ENCODE measurements at places on chromosomes 7 and 10.

GRCh38 chr10:126650161-126650560 is 20.3 kb downstream of the C10orf90 start:
- DNase-seq, result no peak

DNA sequence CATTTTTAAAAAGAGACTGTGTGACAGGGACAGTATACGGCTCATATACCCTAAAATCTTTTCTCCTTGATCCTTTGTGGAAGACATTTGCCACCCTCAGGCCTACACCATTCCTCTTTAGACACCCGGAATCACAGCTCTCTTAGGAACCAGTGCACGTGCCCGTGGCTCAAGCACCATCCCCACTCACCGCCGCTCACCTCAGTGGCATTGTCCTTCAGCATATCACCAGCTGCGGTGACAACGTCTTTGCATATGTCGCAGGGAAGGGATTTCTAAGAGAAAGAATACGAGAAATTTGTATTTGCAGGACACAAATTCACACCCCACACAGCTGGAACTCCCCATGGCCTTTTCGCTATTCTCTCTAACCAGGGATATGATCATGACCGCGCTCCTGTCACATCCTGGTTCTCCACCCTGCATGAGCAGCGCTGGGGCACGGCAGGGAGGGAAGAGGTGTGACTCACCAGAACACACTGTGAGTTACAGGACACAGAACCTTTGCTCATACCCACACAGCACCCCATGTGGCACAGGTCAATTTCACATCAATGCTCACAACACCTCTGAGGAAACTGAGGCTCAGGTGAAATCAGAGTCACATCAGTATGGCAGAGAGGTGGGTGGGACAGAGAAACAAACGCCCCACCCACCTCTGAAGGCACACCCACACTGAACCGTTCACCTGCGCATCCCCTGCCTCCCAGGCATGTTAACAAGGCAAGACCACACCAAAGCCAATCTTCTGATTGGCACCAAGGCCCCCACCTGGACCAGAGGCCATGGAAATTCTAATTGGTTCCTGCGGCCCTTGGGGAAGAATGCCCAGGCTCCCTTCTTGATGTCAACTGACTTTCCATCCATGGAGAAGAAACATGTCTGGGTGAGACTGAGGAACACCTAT is 19.2 kb downstream of the PSAP start:
- DNase-seq, result no peak

GRCh38 chr7:94605031-94605430 is 50.9 kb downstream of the SGCE start:
- DNase-seq, result peak; percentile 6

GRCh38 chr7:148883266-148884048 is 634 bp downstream of the EZH2 start:
- no peak for DNase-seq

DNA sequence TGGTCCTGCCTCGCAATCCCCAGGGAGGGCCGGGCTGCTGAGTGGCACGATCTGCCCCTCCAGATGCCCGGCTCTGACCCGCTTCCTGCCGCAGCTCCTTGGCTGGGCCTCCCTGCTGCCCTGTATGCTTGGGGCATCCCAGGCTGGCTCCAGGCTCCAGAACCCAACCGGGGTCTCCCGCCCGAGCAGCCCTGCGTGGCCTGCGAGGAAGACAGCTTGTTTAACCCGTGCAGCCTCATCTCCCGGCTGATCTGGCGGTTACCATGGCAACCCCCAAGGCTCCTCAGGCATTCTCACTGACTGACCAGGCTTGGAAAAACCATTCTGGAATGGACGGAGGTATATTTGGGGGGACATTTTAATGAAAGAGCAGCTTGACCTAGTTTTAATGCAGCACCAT is 232.4 kb upstream of the MYO3A start:
- no peak for DNase-seq

GRCh38 chr10:126016156-126016805 is 119.9 kb downstream of the FANK1 start:
- DNase-seq, result no peak

DNA sequence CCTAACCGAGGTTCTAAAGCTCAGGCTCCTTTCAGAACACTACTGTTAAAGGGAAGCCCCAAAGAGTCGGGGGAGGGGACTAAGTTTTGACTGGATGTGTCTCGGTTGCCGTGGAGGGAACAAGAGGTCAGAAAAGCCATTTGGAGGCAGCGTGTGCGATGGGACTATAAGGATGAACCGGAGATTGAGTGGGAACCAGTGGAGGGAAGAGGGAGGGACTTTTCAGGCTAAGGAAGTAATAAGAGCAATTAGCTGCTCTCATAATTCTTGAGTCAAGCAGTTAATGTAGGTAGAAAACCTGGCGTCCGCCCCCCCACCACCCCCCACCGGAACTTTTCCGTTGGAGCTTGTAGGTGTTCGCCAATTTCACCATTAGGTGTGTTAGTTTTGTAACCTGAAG is 491 bp upstream of the AKAP9 start:
- no peak for DNase-seq

GRCh38 chr10:46014683-46015405 is 15.6 kb downstream of the NCOA4 start:
- peak; percentile 66 for DNase-seq

GRCh38 chr10:9554321-9554720 is 1463.4 kb upstream of the CELF2 start:
- no peak for DNase-seq

DNA sequence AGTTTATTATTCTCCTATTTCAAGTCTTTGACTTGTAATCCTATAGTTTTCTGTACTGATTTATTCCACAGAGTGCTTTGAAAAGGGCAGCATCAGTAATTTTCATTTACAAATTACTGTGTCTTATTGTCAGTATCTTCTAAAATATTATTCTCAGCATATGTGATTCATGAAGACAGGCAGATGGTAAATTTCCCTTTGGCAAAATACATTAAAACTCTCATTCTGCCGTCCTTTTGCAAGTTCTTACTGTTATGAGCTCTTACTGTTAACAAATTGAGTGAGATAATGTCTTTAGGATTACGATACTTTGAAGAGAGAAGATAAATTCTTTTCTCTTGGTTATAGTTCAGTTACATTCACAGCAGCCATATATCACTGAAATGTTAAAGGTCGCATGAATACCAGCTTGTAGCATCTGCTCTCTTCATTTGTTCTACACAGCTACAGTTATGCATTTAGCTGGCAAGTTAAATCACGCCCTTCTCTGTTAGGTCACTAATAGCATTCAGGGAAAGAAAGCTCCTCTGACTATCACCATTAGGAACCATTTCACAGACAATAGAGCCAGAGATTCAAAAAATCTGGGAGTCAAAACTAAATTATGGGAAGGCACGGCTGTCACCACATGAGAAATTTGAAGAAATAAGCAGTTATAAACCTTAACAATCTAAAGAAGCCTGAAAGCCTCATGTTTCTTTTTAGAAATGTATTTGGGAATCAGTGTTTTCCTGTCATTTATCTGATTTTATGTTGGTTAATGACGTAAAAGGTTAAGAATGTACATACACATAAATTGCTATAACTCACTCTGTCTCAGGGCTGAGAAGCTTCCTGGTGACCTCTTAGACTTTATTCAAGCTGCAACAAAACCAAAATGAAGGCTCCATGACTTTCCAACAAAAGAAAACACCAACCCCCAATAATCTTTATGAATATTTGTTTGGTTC is 109.6 kb upstream of the SP4 start:
- DNase-seq, result no peak

- peak; percentile 58 for DNase-seq
Observed at GRCh38 chr10:112763916-112764520, 186.0 kb upstream of the TCF7L2 start.
